Fibroblast of skin of left quadriceps (primary cell): ENCODE measurements at places on chromosomes 16 and 17.
A peak's percentile ranks its signal among the peaks of the same experiment; 100 is the strongest.

GRCh38 chr17:65711671-65712276 lies 150.3 kb upstream of the AXIN2 start:
- DNase-seq, result no peak

DNA sequence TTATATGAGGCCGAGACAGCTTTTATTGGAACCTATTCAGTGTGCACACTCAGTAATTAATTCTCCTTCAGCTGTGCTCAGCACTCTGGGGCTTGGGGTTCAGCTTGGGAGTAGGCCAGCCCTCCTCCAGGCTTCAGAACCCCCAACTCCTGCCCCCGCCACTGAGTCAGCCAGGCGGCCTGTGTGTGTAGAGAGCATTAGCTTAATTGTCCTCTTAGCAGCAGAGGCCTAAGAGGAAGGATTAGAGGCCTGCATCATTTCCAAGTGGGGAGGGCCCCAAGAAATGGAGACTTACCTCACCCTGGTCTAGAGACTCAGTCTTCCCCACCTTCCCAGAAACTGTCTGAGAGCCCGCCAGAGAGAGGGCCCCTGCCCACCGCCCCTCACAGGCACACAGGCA lies 772 bp downstream of the PRSS53 start:
- no peak for DNase-seq

DNA sequence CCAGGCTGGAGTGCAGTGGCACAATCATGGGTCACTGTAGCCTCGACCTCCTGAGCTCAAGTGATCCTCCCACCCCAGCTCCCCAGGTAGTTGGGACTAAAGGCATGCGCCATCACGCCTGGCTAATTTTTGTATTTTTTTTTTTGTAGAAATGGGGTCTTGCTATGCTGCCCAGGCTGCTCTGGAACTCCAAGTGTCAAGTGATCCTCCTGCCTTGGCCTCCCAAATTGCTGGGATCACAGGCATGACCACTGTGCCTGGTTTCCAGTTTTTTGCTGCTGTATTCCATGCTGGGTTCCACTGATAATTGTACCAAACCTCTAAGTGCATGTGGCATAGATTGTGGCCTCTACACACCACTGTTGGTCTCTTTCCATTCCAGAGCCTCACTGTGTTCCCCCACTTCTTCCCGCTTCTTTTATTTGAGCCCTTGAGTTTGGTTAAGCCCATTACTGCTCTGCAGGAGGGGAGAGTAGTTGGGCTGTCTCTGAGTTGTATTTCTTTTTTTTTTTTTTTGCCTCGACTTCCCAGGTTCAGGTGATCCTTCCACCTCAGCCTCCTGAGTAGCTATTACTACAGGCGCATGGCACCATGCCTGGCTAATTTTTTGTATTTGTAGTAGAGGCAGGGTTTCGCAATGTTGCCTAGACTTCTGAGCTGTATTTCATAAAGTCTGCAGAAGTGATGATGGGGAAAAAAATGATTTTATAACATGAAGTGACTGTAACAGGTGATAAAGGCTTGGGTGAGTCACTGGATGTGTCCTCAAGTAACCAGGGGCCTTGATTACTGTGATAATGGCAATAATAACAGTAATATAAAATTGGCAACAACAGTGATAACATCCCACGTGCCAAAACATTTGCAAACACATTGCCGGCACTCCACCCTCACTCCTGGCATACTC lies 30.0 kb downstream of the EEF2K start:
- no peak for DNase-seq

DNA sequence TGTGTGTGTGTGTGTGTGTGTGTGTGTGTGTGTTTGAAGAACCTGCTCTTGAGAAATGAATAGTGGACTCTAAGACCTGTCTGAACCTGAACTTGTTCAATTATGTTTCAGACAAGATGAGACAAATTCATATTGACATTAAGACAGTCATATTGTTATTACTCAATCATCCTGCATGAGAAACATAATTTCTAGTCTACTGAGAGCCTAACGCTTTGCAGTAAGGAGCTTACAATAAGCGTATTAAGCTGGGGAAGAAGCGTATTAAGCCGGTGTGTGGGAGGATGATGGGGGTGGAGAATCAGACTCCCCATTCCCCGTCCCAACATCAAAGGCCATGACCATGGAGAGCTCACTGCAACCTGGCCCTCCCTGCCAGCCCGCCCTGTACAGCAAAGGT lies 22.4 kb upstream of the MNT start:
- DNase-seq, result no peak

DNA sequence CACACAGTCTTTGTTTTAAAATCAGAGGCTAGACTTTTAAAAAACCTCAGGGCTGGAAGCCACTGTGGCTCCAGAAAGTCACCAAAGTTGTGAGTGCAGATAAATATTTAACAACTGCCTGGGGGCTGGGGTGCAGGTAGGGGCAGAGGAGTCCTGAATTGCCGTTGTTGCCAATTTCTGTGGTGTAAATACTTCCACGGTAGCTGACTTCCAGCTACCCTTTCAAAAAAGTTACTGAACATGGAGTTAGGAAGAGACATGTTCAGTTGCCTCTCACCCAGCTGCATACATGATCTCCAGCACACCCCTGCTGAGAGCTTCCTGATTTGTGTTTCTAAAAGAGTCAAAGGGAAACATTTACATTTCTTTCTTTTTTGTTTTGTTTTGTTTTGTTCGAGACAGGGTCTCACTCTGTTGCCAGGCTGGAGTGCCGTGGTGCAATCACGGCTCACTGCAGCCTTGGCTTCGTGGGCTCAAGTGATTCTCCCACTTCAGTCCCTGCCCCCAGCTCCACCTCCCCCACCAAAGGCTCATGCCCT lies 58.7 kb downstream of the PLXDC1 start:
- no peak for DNase-seq

GRCh38 chr17:2797637-2798036 lies 1.4 kb downstream of the RAP1GAP2 start:
- no peak for DNase-seq

DNA sequence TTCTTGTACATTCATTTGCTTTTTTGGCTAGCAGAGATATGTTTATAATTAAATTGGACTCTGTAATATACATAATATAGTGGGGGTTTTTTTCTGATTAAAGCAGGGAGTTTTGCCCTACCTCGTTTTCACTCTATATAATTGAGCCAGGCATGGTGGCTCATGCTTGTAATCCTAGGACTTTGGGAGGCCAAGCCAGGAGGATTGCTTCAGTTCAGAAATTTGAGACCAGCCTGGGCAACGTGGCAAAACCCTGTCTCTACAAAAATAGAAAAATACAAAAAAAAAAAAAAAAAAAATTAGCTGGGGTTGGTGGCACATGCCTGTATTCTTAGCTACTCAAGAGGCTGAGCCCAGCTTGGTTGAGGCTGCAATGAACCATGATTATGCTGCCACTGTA lies 42.2 kb downstream of the PAFAH1B1 start:
- no peak for DNase-seq

- DNase-seq, result no peak
Measured at GRCh38 chr17:36920032-36921005, 17.0 kb upstream of the LHX1 start.

DNA sequence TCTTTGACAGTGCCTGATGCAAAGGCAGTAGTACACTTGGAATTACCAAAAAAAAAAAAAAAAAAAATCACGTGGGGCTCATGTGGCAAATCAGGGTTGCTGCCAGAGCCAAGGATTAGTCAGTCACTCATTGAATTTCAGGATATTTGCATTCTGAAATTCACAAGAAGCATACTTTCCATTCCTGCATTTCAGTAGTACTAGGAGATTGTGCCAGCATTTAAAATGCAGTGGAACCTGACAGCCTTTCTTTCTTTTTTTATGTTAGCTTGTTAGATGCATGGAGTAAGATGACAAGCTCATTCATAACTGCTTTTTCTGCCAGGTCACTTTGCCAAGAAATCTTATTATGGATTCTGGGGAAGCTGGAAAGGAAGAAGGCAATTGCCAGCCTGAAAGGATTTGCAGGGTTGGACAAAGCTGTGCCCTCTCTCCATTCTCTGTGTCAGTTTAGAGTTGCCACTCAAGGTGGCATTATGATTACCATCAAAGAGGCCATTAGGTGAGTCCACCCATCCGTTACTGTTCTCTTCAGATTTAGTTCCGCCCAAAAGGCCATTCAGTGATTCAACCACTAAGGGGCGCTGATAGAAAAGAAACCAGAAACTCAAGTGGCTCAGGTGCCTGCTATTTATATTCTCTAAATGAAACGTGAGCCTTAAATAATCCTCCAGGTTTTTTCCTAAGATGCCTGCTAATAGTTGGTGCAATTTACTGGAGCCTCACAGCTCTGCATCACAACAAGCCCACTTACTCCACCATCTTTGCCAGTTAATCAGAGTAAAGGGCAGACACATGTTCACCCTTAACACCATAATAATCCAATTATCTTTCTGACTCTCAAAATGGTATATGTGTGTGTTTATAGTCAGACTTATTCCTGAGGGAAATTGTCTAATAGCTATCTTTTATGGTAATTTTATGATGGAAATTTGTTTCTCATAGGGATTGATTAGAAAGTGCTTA lies 59.0 kb downstream of the TANGO6 start:
- DNase-seq, result peak; percentile 30

GRCh38 chr16:85125570-85126393 lies 13.5 kb upstream of the CIBAR2 start:
- DNase-seq, result no peak

- DNase-seq, result no peak
Measured at GRCh38 chr16:12356632-12357340, 380.3 kb downstream of the SNX29 start.

DNA sequence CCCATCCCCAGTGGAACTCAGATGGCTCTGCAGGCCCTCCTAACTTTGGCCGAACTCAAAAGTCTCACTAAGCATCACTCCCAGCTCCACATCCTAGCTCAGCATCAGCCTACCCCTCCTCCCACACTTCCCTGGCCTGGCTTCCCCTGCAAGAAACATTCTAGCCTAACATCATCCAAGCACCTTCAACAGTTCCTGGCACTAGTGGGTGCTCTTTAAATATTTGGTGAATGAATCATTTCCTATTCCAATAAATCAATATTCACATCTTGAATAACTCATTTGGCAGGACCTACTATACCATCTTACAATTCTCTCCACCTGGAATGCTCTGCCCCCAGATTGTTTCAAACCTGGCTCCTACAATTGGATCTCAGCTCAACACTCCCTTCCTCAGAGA lies 11.0 kb upstream of the BBS2 start:
- no peak for DNase-seq

DNA sequence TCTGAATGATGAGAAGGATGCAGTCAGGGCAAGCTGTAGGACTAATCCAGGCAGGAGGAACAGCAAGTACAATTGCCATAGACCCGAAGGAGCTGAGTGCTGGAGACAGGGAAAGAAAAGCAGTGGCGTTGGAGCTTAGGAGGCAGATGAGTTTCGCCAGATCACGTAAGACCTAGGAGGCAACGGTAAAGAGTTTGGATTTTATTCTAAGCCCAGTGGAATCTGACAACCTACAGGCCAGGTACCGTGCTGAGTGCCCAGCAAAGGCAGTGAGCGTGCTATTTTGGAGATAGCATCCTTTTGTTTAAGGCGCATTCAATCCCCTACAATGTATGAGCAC lies 1.2 kb downstream of the USP43 start:
- no peak for DNase-seq

DNA sequence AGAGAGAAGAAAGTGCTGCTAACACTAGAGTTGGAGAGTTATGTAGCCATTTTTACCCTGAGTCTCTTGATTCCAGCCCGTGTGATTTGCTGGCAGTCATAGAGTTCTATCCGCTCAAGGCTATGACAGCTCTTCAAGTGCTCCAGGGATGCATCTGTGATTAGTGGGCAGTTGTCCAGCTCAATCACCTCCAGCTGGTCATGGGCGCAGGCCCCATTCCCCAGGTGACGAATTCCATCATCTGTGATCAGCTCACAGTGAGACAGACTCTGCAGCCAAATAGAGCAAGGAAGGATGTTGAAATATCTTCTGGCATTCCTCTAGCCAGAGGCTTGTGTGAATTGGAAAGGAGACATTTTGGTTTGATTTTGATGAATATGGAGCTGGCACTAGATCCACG lies 38.4 kb upstream of the STAC2 start:
- DNase-seq, result no peak

DNA sequence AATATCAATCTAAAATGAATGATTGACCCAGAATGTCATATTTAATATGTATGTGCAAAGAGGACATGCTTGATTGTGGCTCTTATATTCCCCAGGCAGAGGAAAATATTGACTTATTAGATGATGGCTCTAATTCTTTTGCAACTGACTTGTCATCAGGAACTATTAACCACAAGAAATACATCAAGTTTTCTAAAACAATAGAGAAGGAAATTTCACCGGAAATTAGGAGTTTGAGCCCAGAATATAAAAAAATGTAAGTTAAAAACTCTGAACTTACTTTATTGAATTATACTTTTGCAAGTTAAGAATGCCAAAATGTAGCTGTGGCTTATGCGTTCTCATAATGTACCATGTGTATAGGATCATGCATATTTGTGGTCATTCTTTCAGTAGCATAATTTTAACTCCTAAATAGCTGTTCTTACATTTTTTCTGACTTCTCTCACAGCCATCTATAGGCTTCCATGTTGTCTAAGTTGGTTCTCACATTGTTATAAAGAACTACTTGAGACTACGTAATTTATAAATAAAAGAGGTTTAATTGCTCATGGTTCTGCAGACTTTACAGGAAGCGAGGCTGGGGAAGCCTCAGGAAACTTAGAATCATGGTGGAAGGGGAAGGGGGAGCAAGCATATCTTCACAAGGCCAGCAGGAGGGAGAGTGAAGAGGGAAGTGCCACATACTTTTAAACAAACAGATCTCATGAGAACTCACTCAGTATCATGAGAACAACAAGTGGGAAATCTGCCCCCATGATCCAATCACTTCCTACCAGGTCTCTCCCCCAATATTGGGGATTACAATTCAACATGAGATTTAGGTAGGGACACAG lies 11.6 kb downstream of the EFCAB13 start:
- DNase-seq, result peak; percentile 25

DNA sequence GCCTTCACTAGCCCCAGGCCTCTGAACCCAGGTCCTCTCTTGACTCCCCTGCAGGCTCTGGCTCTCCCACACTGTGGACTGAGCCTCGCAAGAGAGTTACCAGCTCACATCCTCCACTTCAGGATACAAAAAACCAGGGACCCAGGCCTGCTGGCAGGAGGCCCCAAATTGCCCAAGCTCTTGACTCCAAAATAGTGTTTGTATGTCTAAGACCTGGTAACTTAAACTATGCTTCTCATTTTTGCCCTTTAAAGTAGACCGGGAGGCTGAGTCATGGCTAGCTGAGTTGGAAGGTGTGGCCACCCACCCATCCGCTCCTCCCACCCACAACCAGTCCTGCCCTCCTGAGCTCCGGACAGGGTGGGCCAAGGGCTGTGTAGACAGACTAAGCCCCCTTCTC lies 250.0 kb downstream of the SOX9 start:
- DNase-seq, result no peak

DNA sequence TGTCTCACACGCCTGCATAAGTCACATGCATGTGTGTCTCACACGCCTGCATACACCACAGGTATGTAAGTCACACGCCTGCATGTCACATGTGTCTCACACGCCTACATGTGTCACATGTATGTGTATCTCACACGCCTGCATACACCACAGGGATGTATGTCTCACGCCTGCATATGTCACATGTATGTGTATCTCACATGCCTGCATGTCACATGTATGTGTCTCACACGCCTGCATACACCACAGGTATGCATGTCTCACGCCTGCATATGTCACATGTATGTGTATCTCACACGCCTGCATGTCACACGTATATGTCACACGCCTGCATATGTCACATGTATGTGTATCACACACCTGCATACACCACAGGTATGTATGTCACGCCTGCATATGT lies 13.8 kb upstream of the CDH15 start:
- DNase-seq, result no peak

- DNase-seq, result no peak
Measured at GRCh38 chr16:82848013-82848412, 221.2 kb downstream of the CDH13 start.

GRCh38 chr16:80974649-80975376 lies 31.9 kb downstream of the CMC2 start:
- no peak for DNase-seq
